ENCODE measurements at places on chromosomes 3 and 15. TPM values are rescaled to one million over a fixed set of nuclear protein-coding genes. Genes with fewer than 3 reads are reported as not detected.

PARP15 gene
- total RNA-seq = 0.22 TPM

NRG4 gene
- not detected for total RNA-seq

ROPN1B gene
- not detected for total RNA-seq

GUCA1C gene
- not detected for total RNA-seq

FRMD5 gene
- 13.5 TPM for total RNA-seq

SCN11A gene
- under 0.01 TPM for total RNA-seq

CCR2 gene
- not detected for total RNA-seq

SI gene
- total RNA-seq = not detected

CFAP100 gene
- total RNA-seq = not detected

BOC gene
- 4.9 TPM for total RNA-seq

TYRO3 gene
- total RNA-seq = 7.7 TPM

LRRC57 gene
- total RNA-seq = 20.0 TPM

DPH3 gene
- 36.8 TPM for total RNA-seq

CADM2 gene
- not detected for total RNA-seq

ZBBX gene
- total RNA-seq = not detected

EPB42 gene
- not detected for total RNA-seq

IL20RB gene
- total RNA-seq = 2.0 TPM

ABHD10 gene
- 10.3 TPM for total RNA-seq

MED12L gene
- total RNA-seq = 0.43 TPM

TF gene
- 0.44 TPM for total RNA-seq

RASGRF1 gene
- 0.43 TPM for total RNA-seq

STRIT1 gene
- total RNA-seq = not detected

LPCAT4 gene
- total RNA-seq = 5.7 TPM

CAND2 gene
- total RNA-seq = 3.1 TPM

CDHR4 gene
- total RNA-seq = not detected

PAK6 gene
- total RNA-seq = under 0.01 TPM

A4GNT gene
- total RNA-seq = not detected

PTX3 gene
- total RNA-seq = 602 TPM

PEX11A gene
- 2.8 TPM for total RNA-seq

MIX23 gene
- total RNA-seq = 27.3 TPM

DUOXA1 gene
- total RNA-seq = not detected

ENTPD3 gene
- total RNA-seq = 0.22 TPM

CHCHD6 gene
- total RNA-seq = 9.2 TPM

SLC28A1 gene
- not detected for total RNA-seq

SAMMSON gene
- total RNA-seq = not detected

MYZAP gene
- 1.3 TPM for total RNA-seq

VILL gene
- total RNA-seq = 9.0 TPM

FETUB gene
- not detected for total RNA-seq

MME gene
- 354 TPM for total RNA-seq

TMCO5A gene
- total RNA-seq = not detected

BCHE gene
- 0.57 TPM for total RNA-seq

ADAMTSL3 gene
- not detected for total RNA-seq

GP9 gene
- total RNA-seq = not detected

RAD51 gene
- 2.0 TPM for total RNA-seq

TICRR gene
- 0.44 TPM for total RNA-seq

RTP3 gene
- total RNA-seq = not detected

ECE2 gene
- not detected for total RNA-seq

HAUS2 gene
- 41.1 TPM for total RNA-seq

SAMD7 gene
- not detected for total RNA-seq

ZDHHC19 gene
- not detected for total RNA-seq

MYO1E gene
- total RNA-seq = 124 TPM

SCAANT1 gene
- total RNA-seq = not detected

CCR3 gene
- not detected for total RNA-seq

CD80 gene
- not detected for total RNA-seq

TMIE gene
- total RNA-seq = 0.22 TPM

KNG1 gene
- not detected for total RNA-seq

ATOSA gene
- total RNA-seq = 16.9 TPM

MKRN3 gene
- total RNA-seq = 3.9 TPM
